Right ventricle myocardium superior (tissue), 1 donor: ENCODE measurements at places on chromosomes 2 and 18. TPM values are rescaled to one million over a fixed set of nuclear protein-coding genes. Genes with fewer than 3 reads are reported as not detected.

DNA sequence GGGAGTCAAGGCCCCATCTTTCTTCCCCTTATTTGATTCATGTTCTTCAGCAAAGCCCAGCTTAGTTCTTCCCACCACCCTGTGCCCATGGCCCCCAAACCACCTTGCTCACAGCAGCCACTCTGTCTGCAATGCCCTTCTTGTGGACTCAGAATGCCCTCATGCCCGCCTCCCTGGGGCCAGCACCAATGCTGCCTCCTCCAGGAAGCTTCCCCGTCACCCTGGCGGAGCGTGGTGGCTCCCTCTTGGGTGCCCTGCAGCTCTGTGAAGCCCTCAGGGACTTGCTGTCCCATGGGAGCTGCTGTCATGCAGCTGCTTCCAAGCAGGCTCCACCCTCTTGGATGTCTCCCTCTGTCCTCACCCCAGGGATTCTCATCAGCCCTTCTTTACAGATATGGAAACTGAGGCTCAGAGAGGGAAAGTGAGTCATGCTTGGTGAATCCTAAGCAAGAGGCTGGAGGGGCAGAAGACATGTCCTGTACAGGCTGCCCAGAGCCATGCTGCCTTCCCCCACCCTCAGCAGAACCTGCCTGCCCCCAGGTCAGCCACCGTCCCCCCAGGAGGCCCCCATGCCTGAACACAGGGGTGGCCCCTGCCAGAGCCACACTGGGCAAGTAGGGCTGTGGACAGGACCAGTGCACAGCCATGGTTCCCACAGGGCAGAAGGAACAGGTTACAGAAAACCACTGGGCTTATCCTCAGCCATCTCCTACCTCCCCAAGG lies 11.8 kb upstream of the DUSP2 start:
- DNase-seq, result peak; percentile 20

DNA sequence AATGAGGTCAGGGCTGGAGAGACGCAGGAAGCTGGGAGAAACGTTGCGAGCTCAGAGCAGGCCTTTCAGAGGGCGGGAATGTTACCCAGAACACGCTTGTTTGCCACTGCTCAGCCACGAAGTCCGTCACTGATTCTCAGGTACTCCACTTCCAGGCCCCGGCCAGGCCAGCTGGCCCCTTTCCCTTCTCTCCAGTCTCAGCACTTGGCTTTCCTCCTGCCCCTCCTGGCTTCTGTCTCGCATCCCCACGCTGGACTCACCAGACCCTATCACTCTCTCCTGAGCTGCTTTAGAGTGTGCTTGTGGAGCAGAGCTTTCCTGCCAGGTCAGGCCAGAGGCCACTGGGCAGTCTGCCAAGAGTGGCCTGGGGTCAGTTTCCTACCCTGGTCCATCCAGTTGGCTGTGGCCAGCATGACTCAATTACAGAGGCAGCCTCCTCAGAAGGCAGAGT lies 151.4 kb downstream of the TWIST2 start:
- DNase-seq, result peak; percentile 58

DNA sequence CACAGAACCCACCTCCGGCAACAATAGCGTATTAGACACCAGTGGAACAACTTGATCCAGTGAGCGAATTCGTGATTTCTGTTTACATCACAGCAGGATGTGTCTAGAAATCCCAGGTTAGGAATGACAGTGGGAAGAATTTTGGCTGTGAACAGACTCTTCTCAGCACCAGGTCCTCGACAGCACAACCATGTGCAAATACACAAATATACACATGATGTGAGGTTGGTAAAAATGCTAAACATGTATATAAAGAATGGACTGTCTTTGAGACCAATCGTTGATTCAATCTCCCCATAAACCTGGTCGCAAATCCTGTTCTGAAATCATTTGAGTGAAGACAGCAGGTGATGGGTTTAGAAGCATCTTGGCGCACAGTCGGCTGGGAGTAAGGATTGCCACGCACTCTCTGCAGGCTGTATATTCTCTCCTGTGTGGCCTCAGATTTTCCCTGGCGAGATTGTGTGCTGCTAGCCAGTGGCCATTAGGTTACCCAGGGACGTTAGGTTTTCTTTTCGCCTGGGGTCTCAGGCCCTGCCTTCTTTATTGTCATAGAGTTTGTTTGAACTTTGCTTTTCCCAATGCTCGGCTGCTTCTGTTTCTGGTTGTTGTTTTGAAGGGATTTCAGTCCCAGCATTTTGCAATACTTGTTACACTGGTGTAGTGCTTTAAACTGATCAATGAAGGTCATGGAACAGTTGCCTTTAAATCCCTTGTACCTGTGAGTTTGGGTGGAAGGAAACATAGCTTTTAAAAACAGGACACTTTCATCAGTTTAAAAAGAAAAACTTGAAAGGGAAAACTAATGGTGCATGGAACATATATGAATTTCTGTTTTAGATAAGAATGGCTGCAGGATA lies 147.3 kb downstream of the ALPK2 start:
- no peak for DNase-seq

Gene MTCL1
- 9.0 TPM for total RNA-seq

GRCh38 chr2:72895759-72896281 lies 8.6 kb downstream of the SPR start:
- DNase-seq, result peak; percentile 60

Gene SERPINB3
- not detected for total RNA-seq
